ENCODE measurements at places on chromosomes 3 and 15.

DNA sequence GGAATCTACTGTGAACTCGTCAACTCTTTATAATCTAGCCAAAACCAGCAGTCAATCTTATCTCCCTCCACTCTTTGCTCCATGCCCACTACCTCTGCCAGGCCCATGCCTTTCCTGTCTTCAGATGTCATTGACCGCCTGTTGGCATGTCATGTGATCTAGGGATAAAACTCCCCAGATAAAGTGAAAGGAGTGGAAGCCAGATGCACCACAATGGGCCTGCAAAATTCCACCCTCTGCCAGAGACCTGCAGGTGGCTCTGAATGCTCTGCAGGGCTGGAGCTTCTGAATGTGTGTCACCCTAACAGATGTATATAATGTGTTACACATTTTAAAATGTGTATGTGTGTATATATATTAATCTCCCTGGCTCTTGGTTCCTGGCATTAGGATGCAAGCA lies 2.3 kb upstream of the CCR3 start:
- DNase-seq = no peak

DNA sequence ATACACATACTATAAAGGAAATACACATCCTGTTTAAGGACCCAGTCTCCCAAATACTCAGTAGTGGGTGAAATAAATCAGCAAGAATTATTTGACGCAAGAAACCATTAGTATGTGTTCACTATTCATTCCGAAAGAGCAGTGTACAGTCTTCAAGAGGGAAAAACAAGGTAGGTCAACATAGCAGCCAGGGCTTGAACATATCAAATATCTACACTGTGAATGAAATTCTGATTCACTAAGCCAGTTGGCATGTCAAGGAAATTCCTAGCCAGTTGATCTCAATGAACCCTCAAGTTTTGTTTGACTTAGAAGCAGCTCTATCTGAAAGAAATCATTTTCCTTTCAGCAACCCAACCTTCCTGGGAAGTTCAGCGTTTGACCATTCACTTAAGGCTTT lies 99.0 kb downstream of the CNTN3 start:
- no peak for DNase-seq

- no peak for DNase-seq
Measured at GRCh38 chr15:54687628-54688027, 509.1 kb downstream of the RSL24D1 start.

GRCh38 chr15:45326741-45327140 lies 51.6 kb downstream of the GATM start:
- no peak for DNase-seq

GRCh38 chr3:16066975-16067374 lies 107.5 kb upstream of the GALNT15 start:
- DNase-seq = no peak

GRCh38 chr3:178120367-178120766 lies 415.9 kb upstream of the KCNMB2 start:
- DNase-seq = no peak

DNA sequence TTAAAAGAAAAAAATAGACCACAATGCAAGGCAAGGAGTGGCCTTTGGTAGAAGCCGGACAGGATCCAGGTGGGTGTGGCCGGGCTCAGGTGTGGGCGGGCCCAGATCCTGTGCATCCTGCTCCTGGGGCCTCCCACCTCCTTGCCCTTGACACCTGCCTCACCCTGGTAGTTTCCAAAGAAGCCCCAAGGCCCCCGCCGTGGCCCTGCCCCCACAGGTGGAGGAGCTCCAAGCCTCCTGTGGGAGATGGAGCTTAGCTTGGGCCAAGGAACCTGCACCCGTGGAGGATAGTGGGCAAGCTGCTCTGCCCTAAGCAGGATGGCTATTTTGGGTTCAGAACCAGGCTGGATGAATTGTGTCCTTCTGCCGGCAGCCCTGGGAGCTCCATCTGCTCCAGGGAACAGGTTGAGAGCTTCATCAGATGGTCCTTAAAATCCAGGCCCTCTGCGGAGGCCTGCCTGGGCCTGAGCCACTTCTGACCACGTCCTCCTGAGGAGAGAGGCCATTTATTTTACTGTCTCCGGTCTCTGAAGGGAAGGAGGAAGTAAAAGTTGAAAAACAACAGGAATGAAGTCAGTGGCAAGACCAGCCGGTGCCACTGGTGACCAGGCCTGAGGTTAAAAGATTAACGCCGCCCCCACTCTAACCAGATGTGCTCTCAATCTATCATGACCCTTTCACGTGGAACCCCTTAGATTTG lies 53.9 kb upstream of the KLF13 start:
- peak; percentile 66 for DNase-seq

DNA sequence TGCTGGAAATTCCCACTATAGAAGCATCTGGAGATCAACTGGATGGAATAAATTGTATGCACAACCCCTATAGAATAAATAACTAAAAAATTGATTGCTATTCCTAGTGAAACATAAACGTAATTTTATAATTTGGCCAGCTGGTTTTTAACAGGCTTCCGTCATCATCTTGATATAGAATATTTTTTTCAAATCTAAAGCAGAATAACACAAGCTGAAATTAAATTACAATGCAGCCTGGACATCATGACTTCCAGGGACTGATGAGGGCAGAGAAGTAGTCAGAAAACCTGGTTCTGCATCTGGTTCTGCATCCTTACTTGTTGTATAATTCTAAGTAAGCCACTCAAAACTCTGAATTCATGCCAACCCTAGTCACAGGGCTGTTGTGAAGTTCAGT lies 146.1 kb downstream of the MEX3B start:
- DNase-seq = no peak

GRCh38 chr3:152874896-152875749 lies 40.2 kb downstream of the P2RY1 start:
- no peak for DNase-seq

DNA sequence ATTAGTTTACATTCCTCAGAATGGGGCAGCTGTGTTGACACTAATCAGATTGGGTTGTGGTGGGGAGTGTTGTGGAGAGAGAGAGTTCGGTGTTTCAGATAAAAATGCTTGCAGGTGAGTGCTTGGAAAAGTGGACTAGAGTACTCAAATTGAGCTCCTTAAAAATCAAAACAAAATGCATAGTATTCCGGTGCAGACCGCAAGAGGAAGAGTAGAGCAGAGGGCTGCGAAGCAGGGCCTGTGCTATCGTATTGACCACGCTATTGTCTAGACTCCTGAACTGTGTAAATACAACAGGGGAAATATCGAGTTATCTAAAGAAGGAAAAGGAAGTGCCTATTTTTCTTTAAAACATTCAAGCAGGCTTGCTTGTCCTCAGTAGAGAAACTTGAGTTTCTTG lies 159.5 kb downstream of the TP63 start:
- no peak for DNase-seq

- DNase-seq = peak; percentile 73
Measured at GRCh38 chr15:59371458-59372351, 966 bp downstream of the MYO1E start.

- no peak for DNase-seq
Measured at GRCh38 chr3:188822004-188822403, 349.8 kb upstream of the TPRG1 start.

DNA sequence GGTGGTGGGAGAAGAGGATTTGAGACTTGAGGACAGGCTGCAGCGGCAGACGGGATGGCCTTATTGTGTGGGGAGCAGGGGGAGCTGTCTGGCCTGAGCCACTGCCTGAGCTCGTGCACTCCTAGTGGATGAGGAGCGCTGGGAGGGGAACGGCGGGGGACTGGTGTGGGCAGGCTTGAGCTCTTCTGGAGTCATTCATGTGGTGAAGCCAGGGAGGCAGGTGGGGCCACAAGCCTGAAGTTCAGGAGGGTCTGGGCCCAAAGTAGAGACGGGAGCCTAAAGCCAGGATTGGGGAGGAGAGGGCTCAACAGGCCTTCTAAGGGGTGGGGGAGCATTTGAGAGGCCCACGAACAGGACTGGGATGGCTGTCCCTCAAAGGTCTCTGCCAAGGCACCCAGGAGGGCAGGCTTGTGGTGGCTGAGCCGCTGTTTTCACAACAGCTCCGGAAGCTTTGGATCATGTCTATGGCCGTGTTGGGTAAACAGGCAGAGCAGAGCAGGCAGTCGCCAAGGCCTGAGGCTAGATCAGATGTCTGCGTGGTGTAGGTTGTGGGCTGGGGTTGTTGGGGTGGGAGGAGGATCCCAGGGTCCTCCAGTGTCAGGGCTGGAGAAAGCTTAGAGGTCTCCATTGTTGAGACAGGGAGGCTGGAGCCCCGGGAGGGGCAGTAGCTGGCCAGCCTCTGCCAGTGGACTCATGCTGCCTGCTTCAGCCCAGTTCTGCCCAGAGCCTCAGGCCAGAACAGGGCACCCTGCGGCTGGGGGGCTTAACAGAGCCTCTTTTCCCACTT lies 8.2 kb downstream of the PRKCD start:
- no peak for DNase-seq

- no peak for DNase-seq
Measured at GRCh38 chr3:114365909-114366308, 72.1 kb downstream of the TIGIT start.

- DNase-seq = no peak
Measured at GRCh38 chr3:18898911-18899310, 249.4 kb upstream of the KCNH8 start.

DNA sequence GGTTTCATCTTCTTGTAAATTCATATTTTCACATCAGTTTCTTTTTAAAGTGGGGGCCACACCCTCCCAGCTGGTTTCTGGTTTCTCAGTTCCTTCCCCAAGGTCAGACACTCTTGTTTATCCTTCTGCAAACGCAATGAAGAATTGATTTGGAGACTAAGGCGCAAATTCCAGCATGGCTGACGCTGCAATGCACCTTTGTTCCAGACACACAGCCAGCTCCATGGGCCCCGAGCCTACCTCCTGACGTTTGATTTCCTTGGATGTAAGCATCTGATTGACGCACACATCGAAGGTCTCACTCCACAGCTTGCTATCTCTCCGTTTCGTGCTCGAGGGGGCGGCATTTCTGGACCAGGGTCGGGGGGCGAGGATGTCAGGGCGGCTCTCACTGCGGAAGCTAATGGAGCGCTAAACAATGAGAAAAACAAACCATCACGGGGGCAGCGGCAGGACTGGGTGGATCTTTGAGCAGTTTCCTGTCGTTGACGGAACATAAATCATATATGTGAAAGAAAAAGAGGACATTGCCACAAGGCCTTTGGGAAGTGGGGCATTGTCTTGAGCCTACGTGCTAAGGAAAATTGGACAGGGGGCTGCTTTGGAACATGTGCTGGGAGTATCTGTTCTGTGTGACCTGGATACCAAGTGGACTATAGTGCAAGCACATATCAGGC lies 46.9 kb downstream of the ARHGEF3 start:
- no peak for DNase-seq

GRCh38 chr3:31218082-31218481 lies 314.6 kb upstream of the STT3B start:
- DNase-seq = no peak

DNA sequence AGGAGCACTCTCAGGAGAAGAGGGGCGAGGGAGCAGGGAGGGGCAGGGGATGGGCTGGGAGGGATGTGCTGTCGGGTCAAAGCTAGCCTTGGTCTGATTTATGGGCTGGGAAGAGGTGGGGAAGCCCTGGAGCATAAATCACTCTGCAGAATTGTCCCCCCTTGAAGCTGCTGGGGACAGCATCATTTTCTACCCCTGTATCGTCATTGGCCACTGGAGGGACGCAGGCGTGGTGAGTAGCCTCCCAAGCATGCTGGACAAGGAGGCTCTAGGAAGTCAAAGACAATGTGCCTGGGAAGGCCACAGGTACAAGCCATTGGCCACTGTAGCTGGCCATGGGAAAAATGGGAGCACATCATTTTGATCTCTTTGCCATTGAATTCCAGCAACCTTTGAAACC lies 175.5 kb upstream of the CTDSPL start:
- peak; percentile 17 for DNase-seq

DNA sequence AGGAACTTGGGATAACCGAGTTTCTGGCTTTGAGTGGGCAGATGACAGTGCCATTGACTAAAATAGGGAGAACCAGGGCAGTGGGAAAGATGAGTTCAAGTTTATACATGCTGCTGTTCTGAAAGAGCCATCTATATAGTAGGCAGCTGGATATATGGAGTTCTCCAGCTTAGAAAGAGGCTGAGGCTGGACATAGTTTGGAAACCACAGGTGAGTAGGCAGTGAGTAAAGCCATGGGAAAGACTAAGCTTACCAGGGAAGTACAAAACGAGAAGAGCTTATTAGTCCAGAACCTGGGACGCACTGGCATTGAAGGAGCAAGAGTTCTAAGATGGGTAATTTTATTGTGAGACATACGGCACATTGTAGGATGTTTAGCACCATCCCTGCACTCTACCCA lies 54.2 kb downstream of the MSL2 start:
- DNase-seq = no peak

DNA sequence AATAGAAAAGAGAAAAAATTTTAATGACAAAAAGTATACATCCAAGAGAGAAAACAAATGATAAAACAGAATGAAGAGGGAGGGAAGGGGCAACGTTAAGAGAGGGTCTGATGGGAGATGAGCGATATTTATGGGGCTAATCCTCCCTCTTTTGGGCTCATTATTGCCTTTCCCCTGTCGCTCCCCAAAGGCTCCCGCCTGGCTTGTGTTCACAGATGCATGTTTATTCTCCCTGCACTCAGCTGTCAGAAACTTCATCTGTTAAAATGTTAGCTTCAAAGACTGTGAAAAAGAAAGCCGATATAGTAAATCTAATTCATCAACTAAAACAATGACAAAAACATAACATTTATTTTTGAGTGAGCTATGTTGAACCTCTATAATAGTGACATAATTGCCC lies 74.3 kb downstream of the GABRB3 start:
- no peak for DNase-seq

- no peak for DNase-seq
Measured at GRCh38 chr3:114213627-114214541, 23.5 kb downstream of the ZNF80 start.

DNA sequence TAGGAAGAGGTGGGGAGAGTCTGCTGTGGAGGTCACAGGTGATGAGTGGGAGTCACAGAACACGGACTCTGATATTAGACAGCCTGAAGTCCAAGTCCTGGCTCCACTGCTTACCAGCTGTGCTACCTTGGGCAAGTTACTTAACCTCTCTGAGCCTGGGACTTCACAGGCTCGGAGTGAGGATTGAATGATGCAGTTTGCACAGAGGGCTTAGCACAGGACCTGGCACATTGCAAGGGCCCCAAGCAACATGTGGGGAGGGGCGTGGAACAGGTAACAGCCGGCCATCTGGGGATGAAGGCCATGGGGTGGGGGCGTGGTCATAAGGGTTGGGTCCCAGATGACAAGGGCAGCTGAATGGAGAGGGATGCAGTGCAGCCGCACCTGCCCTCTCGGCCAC lies 4.3 kb upstream of the ITIH3 start:
- DNase-seq = no peak

- no peak for DNase-seq
Measured at GRCh38 chr3:123799544-123800361, 84.4 kb downstream of the MYLK start.

DNA sequence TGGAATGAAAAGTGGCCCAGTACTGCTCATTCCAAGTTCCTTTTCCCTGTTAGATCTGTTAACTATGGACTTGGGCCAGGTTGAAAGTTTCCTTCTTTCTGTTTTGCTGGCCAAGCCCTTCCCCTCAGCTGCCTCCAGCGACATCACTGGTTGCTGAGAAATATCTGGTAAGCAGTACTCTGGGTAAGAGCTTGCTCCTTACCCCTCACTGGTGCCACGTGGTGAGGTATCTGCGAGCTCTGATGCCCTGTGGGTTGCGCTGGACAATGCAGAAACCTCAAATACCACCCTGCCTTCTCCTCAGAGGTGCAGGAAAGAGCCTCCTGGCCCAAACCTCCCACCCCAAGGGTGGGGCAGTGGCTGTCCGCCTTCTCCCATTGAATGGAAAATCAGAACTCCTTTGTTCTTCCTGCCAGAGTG lies 42.9 kb upstream of the APH1B start:
- DNase-seq = peak; percentile 78
